ENCODE measurements at places on chromosomes 2 and 18.
A peak's percentile ranks its signal among the peaks of the same experiment; 100 is the strongest.

GRCh38 chr2:40564184-40564583 is 112.3 kb upstream of the SLC8A1 start:
- no peak for DNase-seq

DNA sequence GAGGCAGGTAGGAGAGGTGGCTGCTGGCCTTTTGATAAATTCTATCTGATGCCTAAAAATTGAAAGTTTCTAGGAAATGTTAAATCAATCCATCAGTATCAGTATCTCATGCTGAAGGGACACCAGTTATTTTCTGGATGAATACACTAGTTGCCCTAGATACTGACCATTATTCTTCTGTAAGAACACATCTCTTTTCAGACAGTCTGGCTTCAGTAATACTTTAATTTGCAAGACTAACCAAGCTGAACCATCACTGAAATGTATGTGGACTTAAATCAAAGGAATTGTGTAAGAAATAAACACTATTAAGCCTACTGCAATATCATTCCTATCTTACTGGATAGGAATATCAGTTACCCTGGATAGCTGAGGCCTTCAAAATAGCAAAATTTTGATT is 1546.3 kb downstream of the LRP1B start:
- DNase-seq, result no peak

- no peak for DNase-seq
Observed at GRCh38 chr2:222309361-222309760, 10.6 kb upstream of the PAX3 start.

GRCh38 chr2:102634831-102635241 is 15.5 kb downstream of the SLC9A2 start:
- no peak for DNase-seq

- no peak for DNase-seq
Observed at GRCh38 chr2:20423847-20424246, 23.0 kb upstream of the RHOB start.

DNA sequence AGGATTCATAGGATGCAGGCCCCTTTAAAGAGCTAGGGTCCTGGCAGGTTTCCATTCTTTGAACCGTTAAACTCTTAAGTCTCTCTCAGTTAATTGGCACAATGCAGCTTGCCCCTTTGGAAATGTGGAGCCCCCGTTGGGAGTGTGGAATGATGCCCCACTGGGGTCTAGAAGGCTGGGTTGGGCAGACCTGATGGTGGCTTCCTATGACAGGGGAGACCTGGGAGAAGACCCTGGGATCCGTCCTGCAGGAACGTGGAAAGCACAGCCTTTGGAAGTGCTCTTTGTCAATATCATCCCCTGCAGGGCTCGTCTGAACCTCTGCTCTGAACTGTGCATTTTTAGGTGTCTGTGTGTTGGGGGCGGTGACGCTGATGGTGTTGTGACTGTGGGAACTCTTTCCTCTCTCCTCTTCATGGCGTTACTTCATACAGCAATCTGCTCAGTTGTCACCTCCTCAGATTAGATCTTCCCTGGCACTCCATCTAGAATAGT is 190.6 kb downstream of the MYCN start:
- peak; percentile 5 for DNase-seq

- no peak for DNase-seq
Observed at GRCh38 chr2:10620481-10620880, 69.3 kb downstream of the NOL10 start.

DNA sequence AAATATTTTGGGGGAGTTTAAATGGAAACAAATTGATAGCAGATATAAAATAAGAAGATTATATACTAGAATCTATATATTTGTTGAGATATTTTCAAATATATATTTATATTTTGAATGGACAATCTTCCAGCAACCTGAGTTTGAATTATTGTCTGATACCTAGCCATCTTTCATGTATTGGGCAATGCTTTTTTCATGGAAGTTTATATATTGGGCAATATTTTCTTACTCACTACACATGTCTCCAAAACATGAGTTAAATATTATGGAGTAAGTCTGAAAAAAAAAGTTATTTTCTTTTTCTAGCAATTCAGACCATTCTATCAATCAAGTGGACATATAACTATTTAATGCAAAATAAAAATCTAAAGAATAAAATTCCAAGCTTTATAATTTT is 295.2 kb downstream of the NYAP2 start:
- no peak for DNase-seq

DNA sequence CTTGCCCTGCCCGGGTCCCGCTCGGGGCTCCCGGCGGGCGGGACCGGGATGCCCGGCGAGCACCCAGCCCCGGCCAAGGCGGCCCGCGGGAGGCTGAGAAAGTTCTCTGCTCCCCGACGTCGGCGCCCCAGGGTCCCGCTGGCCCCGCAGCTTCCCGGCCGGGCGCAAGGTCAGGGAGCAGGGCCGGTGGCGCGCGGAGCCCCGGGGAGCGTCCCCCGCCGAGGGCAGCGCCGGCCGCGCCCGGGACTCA is 331 bp downstream of the SERPINE2 start:
- no peak for DNase-seq

DNA sequence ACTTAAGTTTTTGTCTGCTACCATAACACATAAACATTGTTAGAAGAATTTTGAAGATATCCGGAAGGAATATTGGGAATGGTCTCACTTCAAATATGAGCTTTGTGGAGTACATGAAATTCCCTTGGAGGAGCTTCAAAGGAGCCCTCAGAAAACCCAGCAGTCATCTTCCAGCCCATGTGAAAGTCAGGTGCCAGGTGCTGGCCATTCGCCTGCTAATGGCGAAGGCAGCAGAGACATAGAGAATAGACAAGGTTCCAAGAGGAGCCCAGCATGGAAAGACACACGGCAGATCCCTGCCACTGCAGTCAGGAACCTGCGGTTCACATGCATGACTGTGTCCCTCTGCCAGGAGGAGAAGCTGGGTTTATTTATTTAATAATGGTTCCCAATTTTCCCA is 40.0 kb upstream of the EPG5 start:
- DNase-seq, result no peak

GRCh38 chr18:1965541-1965940 is 605.8 kb downstream of the METTL4 start:
- no peak for DNase-seq

DNA sequence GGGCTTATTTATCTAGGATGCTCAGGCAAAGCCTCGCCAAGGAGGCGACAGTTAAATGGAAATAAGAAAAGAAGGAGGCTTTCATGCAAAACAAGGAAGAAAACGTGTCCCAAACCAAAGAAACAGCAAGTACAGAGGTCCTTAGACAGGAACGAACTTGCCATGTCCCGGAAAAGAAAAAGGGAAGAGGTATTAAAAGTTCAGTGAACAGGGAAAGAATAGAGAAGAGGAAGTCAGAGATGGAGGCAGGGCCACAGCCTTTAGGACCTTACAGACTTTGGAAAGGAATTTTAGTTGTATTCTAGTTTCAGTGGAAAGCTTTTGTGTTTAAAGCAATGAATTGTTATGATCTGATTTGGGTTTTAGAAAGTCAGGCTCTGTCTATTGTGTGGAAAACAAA is 22.1 kb downstream of the IKZF2 start:
- DNase-seq, result no peak

GRCh38 chr2:11579867-11580659 is 46.2 kb downstream of the GREB1 start:
- DNase-seq, result no peak

DNA sequence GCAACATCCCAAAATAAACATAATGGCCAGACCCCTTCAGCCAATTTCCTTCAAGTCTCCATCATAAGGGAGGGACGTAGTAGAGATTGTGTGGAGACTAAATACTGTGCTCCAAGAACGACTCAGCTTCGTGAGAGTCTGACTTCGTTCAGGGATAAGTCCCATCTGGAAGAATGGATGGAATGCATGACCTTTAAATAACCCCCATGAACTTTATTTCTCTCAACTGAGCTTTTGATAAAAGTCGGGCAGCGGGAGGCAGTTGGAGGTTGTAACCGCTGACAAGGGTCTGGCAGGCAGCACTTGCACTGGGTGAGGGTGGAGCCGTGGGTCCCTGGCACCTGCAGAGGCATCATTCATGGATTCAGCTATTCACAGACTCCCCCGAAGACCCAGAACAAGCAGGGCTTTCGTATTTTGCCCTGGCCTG is 115.9 kb downstream of the ZFP36L2 start:
- DNase-seq, result no peak

DNA sequence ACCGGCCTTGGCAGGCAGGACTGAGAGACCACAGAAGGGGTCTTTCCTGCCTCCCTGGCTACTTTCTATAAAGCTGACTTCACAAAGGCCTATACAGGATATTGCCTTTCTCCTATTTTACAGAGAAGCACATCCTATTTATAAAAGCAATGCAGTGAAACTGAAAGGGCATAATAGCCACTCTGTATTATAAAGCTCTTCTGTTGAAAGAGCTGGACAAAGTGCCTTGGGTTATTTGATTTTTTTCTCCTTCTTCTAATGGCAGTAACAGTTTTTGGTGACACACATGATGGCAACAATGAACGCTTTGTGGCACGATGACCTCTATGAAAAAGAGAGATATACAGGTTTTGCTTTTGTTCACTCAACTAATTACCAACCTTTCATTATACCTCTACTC is 281.1 kb downstream of the ZNF516 start:
- DNase-seq, result no peak

GRCh38 chr2:231315896-231316295 is 79.6 kb upstream of the B3GNT7 start:
- no peak for DNase-seq
